ENCODE measurements at places on chromosomes 13 and 19.

GRCh38 chr13:113671066-113672001 lies 4.3 kb downstream of the GRK1 start:
- no peak for DNase-seq

- DNase-seq = no peak
These were observed 108.9 kb downstream of the SLC7A1 start for GRCh38 chr13:29486551-29486950.

- no peak for DNase-seq
These were observed 14.6 kb downstream of the KBTBD7 start for GRCh38 chr13:41179593-41180250.

DNA sequence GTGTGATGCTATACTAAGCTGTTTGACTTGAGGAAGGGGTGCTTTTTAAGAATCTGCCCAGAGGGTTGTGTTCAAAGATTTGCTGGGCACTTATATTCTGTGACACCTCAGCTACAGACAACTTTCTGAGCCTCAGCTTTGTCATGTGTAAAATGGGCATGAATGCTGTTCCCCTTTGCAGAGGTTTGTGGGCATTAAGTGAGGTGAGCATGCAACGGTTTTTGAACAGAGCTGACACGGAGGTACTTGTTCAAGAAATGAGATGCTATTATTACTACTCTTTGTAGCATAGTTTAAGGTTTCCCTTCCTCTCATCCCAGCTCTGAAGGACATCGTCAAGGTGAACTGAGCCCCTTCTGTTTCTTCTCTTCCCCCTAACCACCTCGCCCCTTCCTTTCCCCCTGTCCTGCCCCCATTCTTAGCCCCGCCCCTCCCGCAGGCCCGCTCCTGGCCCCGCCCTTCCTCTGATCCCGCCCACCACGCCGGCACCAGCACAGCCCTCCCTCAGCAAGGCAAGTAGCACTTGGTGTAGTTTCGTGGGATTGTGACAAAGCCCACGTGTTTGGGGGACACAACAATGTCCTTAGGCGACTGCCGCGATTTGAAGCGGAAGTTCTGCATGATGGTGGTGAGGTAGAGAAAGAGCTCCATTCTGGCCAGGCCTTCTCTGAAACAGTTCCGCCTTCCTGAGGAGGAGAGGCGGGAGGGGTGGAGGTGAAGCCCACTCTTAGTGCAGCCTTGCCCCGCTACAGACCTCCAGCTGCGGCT lies 26.1 kb upstream of the CYP2A7 start:
- no peak for DNase-seq

GRCh38 chr19:2026770-2027169 lies 11.3 kb upstream of the BTBD2 start:
- DNase-seq = no peak

DNA sequence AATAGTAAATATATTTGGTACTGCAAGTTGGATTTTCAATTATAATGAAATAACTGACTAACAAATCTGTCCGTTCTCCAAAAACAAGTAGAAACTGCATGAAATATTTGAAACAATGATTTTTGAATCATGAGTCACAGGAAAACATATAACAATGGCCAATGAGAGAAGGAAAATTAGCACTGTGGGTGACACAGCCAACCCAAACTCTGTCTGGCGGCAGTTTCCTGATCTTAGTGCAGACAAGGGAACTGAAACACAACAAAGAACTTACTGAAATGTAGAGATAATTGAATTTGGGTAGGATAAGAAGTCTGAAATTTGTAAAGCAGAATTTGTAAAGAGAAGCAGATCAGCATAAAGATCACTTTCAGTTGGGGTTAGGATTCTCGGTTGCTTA lies 2743.3 kb upstream of the PCDH20 start:
- no peak for DNase-seq

- no peak for DNase-seq
These were observed 17.5 kb upstream of the FFAR2 start for GRCh38 chr19:35430409-35431144.

- DNase-seq = no peak
These were observed 33.4 kb downstream of the MBD3L2B start for GRCh38 chr19:6987850-6988249.

DNA sequence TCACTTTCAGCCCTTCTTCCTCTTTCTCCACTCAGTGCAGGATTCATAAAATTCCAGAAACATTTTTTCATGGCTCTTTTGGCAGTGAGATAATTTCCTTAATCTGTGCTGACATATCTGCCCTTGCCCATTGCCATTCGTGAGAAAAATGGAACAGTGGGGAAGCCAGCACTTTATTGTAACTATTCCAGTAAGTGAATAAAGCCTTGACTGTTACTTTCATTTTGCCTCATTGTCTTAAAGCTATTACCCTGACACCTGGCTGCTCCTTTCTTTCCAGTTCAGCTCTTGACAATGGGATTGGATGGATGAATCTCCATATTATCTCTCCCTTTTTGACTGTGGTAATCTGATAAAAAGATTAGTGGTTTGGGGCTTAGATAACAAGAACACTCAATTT lies 1068.1 kb upstream of the PCDH20 start:
- DNase-seq = no peak

- no peak for DNase-seq
These were observed 10.8 kb downstream of the RINL start for GRCh38 chr19:38867171-38867780.

- no peak for DNase-seq
These were observed 58.9 kb upstream of the GJB6 start for GRCh38 chr13:20291037-20291436.

DNA sequence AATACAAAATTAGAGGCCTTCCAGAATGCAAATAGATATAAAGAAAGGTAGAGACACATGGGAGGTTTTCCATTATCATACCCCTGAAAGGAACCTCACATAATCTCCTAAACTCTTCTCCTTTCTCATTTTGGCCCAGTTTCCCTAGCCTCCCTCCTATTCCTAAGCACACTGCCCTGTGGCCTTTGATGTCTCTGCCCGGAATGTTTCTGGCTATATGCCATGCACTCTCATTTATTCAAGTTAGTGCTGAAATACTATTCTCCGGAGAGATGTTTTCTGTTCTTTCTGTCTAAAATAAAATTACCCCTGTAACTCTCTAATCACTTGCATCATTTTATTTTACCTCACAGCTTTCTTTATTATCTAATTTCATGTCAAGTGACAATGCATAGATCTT lies 1287.7 kb downstream of the SLITRK5 start:
- DNase-seq = no peak

DNA sequence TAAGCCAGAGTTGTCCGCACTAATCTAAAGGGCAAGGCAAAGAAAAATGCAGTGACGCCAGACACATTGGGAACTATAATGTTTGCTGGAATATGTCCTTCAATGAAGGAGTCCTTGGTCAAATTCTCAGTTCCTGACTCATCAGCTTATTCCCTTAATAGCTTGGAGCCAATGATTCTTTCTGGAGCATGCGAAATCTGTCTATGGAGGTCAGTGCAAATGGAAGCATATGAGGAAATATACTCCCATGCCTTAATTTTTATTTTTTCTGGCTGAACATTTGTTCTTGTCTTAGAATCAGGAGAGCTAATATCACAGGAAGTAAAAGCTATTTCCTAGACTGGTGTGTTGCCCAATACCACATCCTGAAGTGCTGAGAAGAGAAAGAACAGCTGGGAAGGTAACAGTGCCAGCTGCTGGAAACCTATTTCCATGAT lies 289.8 kb upstream of the SPRY2 start:
- DNase-seq = no peak
